ENCODE measurements at places on chromosomes 7 and 10.

- no peak for DNase-seq
- H3K27me3 ChIP-seq: no peaks in the 10 kb centered on the region
- H3K27ac ChIP-seq: no peak overlapping the region
- H3K4me1 ChIP-seq: no peaks in the 10 kb centered on the region
- no peak overlapping the region for H3K4me3 ChIP-seq
- H3K36me3 ChIP-seq: no peaks in the 10 kb centered on the region
Measured at GRCh38 chr10:111338805-111339204, 262.0 kb downstream of the ADRA2A start.

GRCh38 chr7:2814186-2814945 is 29.7 kb downstream of the GNA12 start:
- peak overlapping the region; percentile 12 for H3K4me3 ChIP-seq
- no peaks in the 10 kb centered on the region for H3K27me3 ChIP-seq
- DNase-seq: no peak
- H3K4me1 ChIP-seq: peaks cover 71% of the 10 kb centered on the region
- H3K36me3 ChIP-seq: no peaks in the 10 kb centered on the region
- peak overlapping the region; percentile 83 for H3K27ac ChIP-seq

- H3K4me1 ChIP-seq: no peaks in the 10 kb centered on the region
- no peak overlapping the region for H3K27ac ChIP-seq
- no peaks in the 10 kb centered on the region for H3K27me3 ChIP-seq
- H3K4me3 ChIP-seq: no peak overlapping the region
- DNase-seq: no peak
Measured at GRCh38 chr10:129853562-129853903, 110.5 kb downstream of the EBF3 start.

DNA sequence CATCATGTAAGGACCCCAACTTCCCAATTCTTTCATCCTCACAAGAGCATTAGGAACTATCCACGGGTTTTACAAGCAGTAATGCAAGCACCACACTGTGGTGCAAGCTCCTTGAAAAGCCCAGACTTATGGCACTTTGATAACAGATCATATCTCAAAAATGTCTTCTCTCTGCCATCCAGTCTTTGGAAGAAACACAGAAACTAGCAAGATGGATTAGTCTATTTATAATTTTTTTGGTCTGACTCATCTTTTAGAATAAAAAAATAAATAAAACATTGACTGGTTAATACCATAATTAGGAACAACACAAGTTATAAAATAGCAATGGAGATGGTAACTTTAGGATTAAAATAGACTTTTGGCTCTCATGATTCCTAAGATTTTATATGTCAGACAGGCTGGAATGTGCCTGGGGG is 49.0 kb upstream of the CALD1 start:
- no peaks in the 10 kb centered on the region for H3K36me3 ChIP-seq
- H3K4me3 ChIP-seq: no peak overlapping the region
- H3K27me3 ChIP-seq: no peaks in the 10 kb centered on the region
- no peak for DNase-seq
- no peak overlapping the region for H3K27ac ChIP-seq

- H3K27ac ChIP-seq: no peak overlapping the region
- peaks cover 33% of the 10 kb centered on the region for H3K27me3 ChIP-seq
- H3K36me3 ChIP-seq: no peaks in the 10 kb centered on the region
- peaks cover 3% of the 10 kb centered on the region for H3K4me1 ChIP-seq
- DNase-seq: no peak
Measured at GRCh38 chr7:128131731-128132130, 100.5 kb upstream of the LRRC4 start.

DNA sequence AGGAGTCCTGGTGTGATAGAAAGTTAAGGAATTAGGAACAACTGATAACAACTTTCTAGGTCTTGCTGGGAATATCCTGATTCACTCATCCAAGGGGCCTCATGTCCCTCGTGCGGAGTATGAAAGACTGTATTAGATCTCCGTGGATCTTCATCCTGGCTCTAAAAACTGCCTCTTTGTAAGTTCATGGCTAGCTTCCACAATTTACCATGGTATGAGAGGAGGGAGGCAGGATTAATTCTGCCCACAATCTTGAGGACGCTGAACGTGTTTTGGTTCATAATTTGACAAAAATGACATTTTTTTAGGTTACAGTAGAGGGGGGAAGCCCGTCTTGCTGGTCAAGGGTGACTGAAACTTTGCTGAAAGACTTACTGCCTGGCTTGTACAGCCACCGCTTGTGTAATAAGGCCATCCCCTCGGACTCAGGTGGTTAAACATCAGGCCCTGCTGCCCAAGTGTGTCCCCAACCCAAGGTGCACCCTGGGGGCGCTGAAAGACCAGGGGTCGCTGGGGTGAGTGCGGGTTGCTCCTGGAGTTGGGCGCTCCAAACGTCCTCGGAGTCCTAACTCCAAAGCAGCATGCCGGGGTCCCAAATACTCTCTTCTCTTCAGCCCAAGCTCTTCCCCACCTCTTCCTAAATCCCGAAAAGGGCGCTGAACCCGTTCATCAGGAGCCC is 733 bp downstream of the HIBADH start:
- no peaks in the 10 kb centered on the region for H3K36me3 ChIP-seq
- H3K27me3 ChIP-seq: no peaks in the 10 kb centered on the region
- peak overlapping the region; percentile 77 for H3K4me3 ChIP-seq
- no peak for DNase-seq

DNA sequence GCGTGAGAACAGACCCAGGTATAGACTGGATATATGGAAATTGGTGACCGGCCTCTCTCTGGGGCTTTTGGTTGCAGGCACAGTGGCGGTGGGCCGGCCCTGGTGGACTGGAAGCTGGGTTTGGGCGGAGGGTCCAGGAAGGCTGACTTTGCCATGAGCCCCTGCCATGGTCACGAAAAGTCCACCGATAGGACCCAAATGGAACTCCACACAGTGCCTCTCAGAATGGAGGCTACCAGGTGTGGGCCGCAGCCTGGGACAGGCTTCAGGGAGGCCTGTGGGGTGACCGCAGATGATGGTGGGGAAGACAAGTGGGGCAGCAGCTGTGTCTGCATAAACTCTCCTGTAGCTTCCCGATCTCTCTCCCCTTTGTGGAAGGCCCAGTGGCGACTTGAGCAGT is 123.2 kb downstream of the DNAJB6 start:
- H3K4me3 ChIP-seq: no peak overlapping the region
- H3K27me3 ChIP-seq: no peaks in the 10 kb centered on the region
- H3K36me3 ChIP-seq: no peaks in the 10 kb centered on the region
- H3K4me1 ChIP-seq: no peaks in the 10 kb centered on the region

DNA sequence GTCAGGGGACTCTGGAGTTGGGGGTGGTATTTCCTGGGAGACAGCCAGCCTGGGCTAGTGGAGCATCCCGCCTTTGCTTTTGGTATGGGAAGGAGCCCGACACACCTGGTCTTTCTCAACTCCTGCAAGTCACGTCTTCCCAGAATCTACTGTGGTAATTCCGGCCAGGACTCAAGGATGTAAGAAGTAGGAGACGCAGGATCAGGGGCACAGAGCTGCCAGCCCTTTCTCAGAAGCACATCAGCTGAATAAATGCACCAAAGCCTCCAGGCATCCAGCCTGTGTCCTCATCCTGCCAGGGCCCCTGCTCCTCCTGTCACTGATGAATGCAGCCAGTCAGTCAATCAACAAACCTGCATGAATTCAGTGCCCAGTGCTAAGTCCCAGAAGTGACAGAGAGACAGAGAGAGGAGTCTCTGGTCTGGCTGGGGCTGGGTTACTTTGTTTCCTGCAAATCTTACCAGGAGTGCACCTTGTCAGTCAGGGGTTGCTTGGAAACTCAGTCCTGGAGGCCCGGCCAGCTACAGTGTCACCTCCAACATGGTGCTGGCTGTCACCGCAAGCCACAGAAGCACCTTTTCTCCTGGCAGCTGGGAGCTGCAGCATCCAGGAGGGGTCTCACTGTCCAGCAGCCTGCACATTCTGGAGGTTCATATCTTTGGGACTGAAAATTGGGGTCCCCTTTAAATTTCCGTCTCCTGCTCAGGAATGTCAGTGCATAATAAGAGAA is 101.8 kb downstream of the PTPRE start:
- DNase-seq: no peak
- no peaks in the 10 kb centered on the region for H3K36me3 ChIP-seq
- no peak overlapping the region for H3K27ac ChIP-seq
- H3K27me3 ChIP-seq: peaks cover 5% of the 10 kb centered on the region
- no peak overlapping the region for H3K4me3 ChIP-seq

DNA sequence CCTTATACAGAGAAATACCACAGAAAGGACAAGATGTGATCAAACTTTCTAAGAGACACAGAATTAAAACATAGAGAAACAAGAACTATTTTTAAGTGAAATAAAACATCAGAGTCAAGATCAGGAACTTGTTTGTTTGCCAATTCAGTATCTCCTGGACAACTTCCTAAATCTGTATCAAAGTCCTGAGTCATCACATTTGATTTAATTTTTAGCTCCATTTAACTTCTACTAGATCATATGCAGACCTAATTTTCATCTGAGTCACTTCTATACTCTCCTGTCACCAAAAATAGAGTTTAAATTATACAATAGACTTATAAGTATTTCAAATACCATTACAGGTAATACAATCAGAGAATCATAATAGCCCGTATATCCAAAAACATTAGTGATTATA is 268.1 kb downstream of the PRKG1 start:
- no peaks in the 10 kb centered on the region for H3K4me1 ChIP-seq
- no peaks in the 10 kb centered on the region for H3K36me3 ChIP-seq
- no peak for DNase-seq
- no peak overlapping the region for H3K27ac ChIP-seq
- no peak overlapping the region for H3K4me3 ChIP-seq
- no peaks in the 10 kb centered on the region for H3K27me3 ChIP-seq

DNA sequence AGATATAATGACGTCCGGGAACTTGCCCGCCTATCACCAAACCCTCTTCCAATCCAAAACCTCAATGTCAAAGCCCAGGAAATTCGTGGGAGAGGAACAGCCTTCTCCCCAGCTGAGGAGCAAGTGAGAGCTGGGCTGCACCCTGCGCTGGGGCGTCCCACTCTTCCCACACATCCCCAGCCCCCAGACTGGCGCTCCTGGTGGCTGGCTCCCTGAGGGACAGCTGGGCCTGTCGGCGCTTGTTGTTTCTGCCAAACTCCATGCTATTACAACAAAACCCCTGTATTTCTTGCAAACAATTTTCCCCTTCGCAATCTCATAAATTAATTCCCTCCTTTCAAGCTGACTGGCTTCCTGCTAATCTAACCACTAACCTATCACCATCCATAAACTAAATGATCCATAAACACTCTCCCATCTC is 53.0 kb downstream of the GRID1 start:
- no peak for DNase-seq
- H3K36me3 ChIP-seq: no peaks in the 10 kb centered on the region
- H3K27ac ChIP-seq: no peak overlapping the region
- peaks cover 6% of the 10 kb centered on the region for H3K27me3 ChIP-seq

DNA sequence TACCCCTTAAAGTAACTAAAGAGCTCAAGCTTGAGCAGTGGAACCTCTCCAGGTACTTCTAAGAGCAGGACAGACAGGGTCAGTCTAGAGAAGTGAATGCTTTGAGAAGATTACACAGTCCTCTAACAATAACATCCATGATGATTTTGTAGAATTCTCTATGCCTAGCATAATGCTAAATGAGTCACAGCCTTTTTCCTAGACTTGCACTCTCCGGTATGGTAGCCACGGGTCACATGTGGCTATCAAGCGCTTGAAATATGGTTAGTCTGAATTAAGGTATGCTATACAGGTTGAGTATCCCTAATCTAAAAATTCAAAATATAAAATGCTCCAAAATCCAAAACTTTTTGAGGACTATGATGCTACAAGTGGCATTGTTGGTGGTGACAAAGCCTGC is 166.6 kb upstream of the MKLN1 start:
- no peaks in the 10 kb centered on the region for H3K36me3 ChIP-seq
- peaks cover 30% of the 10 kb centered on the region for H3K4me1 ChIP-seq
- H3K27me3 ChIP-seq: no peaks in the 10 kb centered on the region
- DNase-seq: no peak

- no peak overlapping the region for H3K4me3 ChIP-seq
- H3K27ac ChIP-seq: no peak overlapping the region
- no peaks in the 10 kb centered on the region for H3K36me3 ChIP-seq
- no peaks in the 10 kb centered on the region for H3K27me3 ChIP-seq
- no peak for DNase-seq
- peaks cover 8% of the 10 kb centered on the region for H3K4me1 ChIP-seq
Measured at GRCh38 chr7:151657173-151657572, 137.5 kb upstream of the RHEB start.

GRCh38 chr10:102631525-102632393 is 12.5 kb upstream of the TRIM8 start:
- no peaks in the 10 kb centered on the region for H3K36me3 ChIP-seq
- no peaks in the 10 kb centered on the region for H3K27me3 ChIP-seq
- H3K4me1 ChIP-seq: peaks cover 35% of the 10 kb centered on the region
- no peak for DNase-seq

DNA sequence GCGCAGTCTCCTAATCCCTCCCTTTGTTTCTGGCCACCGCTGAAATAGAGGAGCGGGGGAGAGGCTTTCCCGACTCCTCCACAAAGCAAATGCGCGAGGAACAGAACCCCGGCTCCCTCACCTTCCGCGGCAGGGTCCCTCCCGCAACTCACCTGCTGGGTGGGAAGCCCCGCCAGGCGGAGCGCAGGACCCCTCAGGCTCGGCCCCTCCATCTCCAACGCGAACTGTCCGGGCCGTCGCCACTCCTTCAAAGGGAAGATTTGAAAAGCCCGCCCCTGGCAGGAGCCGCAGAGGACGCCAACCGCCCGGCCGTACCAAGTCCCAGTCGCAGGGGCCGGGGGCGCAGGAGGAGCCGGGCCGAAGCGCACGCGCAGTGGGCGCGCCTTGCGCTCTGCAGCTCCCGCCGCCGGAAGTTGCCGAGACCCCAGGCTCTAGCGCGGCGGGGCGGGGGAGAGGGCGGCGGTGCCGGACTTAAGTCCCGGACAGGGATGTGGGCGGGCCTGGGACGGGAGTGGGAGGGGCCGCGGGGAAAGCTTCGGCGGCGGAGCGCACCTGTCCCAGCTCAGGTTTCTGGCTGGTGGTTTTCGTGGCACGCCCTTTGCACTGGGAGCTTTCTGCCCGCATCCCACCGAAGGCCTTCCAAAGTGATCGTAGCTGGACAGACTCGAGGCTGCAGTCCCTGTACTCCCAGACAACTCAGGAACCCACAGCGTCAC is at the start of gene RTKN2:
TSS of gene RTKN2 (minus strand) at position 446 of the 716 bp plus-strand sequence. CDS start at position 212, 234 bp downstream.
- H3K36me3 ChIP-seq: peaks cover 2% of the 10 kb centered on the region
- DNase-seq: no peak
- H3K4me1 ChIP-seq: peaks cover 47% of the 10 kb centered on the region

GRCh38 chr10:17989908-17990767 is 38.4 kb downstream of the SLC39A12 start:
- H3K4me1 ChIP-seq: no peaks in the 10 kb centered on the region
- H3K27ac ChIP-seq: no peak overlapping the region
- H3K4me3 ChIP-seq: no peak overlapping the region
- DNase-seq: peak; percentile 70
- H3K36me3 ChIP-seq: no peaks in the 10 kb centered on the region

DNA sequence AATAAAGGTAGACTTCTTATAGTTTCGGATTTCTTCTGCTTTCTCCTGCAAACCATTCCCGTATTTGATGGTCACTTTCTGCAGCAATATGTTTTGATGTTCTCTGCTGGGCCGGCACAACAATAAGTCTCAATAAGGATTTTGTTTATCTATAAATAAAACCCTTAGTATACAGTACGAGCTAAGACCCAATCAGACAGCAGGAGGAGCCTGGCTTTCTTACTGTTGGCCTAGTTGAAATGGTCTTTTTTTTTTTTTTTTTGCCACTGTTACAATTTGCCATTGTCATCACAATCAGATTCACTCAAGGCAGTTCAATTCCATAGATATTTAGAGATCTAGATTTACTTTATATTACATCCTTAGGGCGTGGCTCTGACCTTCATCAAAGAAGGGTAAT is 76.4 kb downstream of the PLXDC2 start:
- no peak for DNase-seq
- no peaks in the 10 kb centered on the region for H3K27me3 ChIP-seq
- H3K27ac ChIP-seq: no peak overlapping the region
- no peaks in the 10 kb centered on the region for H3K36me3 ChIP-seq
- no peaks in the 10 kb centered on the region for H3K4me1 ChIP-seq
- H3K4me3 ChIP-seq: no peak overlapping the region
